NCI-H1092 treated with DMSO at 0.1 percent for 48 hours (cell line): ENCODE measurements at places on chromosomes 13 and 19.
A peak's percentile ranks its signal among the peaks of the same experiment; 100 is the strongest.

DNA sequence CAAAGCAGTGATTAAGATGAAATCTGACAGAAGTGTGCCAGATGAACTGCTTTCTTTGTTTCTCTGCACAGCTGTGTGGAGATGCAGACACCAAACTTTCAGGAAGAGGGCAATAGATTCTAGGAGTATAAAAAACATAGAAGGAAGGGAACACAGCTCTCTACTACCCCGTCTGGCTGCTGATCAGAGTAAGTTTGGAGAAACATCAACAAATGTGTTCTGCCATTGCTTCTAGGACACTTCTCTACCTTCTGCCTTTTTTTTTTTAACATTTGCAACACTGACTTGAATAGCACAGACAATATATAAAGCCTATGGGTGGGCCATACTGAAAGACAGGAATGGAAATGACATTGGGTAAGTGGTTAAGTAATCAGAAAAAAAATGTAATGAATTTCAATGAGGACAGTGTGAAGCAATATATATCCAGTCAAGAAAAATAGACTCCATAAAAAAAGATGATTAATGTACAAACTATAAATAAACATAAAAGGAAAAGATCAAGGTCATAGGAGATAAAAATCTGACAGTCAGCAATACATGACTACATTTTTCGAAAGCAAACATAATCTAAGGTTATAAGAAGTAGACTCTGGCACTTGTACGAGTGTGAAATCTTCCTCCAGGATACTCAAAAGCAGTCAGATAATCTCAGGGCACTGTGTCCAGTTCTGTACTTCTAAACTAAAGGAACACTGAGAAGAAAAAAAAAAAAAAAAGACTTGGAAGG, 21.4 kb downstream of the NUFIP1 start:
- DNase-seq = no peak

GRCh38 chr19:30637926-30638325, 265.7 kb downstream of the ZNF536 start:
- no peak for DNase-seq

DNA sequence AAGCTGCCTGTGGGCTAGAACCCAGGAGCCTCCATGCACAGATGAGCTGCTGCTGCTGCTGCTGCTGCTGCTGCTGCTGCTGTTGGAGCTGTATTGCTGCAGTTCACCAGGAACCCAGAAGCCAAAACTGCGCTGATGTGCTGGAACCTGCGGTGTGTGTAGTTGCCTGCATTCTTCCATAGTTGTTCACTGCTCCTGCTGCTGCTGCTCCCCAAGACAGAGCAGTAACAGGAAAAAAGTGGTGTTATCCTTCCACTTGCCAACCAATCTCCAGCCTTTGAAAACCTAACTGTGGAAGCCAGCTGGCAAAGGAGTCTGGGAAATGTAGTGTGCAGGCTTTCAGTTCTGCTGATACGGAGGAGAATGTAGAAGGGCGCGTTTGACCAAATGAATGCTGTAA, 37.9 kb downstream of the ARHGAP35 start:
- DNase-seq = no peak

DNA sequence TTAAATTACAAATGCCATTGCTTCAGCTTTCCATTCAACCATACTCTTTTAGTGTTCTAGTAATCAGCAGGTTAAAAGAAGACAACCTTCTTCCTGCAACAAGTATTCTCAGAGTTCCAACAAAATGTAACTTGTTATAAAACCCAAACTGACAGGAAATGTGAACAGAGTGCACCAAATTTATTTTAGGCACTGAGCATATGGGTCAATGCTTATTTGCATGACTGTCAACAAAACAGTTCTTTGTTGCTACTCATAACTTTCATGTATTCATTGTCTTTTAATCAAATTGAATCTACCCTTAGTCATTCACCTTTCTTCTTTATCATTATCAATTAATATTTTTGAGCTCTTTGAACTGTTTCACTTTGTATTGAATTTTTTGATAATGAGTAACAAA, 554.1 kb downstream of the DACH1 start:
- no peak for DNase-seq

GRCh38 chr13:112968380-112968909, 569 bp upstream of the MCF2L start:
- DNase-seq = peak; percentile 79

GRCh38 chr19:39158646-39159260, 33.2 kb downstream of the PAK4 start:
- DNase-seq = no peak

- DNase-seq = peak; percentile 66
Measured at GRCh38 chr19:403221-404027, 5.5 kb downstream of the C2CD4C start.

GRCh38 chr19:1861599-1862031, 1.8 kb downstream of the KLF16 start:
- no peak for DNase-seq

GRCh38 chr19:6372594-6373095, at the start of gene ALKBH7:
Gene ALKBH7, plus strand, starts transcription at chr19:6372794. Its CDS starts 27 bp downstream, at chr19:6372821.
- DNase-seq = peak; percentile 100

GRCh38 chr13:82330499-82330898, 1551.8 kb downstream of the SLITRK1 start:
- no peak for DNase-seq

DNA sequence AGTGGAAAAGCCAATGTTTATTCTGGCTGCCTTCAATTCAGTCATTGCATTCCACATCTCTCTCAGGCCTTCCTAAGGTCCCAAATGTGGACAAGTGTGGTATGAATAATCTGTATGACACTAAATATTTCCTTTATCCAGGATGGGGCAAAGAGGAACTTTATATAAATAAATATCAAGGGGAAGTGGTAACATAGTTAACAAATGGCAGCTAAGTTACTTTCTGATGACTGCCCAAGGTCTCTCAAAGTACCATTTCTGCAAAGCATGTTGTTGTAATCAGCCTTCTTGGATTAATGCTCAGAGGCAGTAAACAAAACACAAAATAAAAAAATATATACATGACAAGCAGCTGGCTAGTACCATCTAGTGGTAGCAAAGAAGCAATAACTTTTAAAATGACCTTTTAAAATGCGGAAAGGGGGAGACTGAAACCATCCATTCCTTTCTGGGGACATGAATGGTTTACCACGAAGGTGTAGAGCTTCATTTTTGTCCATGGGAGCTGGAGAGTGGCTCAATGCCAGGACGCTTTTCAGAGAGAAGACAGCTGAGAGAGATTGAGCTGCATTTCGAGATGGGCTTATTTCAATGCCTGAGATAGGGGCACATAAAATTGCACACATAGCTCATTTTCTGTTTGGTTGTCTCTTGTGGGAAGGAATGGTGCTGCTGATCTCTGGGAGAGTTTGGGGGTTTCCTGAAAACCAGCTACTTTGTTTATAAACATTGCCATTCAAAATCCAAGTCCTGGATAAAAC, 259.2 kb downstream of the RFC3 start:
- DNase-seq = peak; percentile 62

GRCh38 chr19:28074773-28075172, 1138.2 kb downstream of the UQCRFS1 start:
- no peak for DNase-seq

GRCh38 chr19:44757057-44757734, 8.7 kb downstream of the BCL3 start:
- DNase-seq = no peak

DNA sequence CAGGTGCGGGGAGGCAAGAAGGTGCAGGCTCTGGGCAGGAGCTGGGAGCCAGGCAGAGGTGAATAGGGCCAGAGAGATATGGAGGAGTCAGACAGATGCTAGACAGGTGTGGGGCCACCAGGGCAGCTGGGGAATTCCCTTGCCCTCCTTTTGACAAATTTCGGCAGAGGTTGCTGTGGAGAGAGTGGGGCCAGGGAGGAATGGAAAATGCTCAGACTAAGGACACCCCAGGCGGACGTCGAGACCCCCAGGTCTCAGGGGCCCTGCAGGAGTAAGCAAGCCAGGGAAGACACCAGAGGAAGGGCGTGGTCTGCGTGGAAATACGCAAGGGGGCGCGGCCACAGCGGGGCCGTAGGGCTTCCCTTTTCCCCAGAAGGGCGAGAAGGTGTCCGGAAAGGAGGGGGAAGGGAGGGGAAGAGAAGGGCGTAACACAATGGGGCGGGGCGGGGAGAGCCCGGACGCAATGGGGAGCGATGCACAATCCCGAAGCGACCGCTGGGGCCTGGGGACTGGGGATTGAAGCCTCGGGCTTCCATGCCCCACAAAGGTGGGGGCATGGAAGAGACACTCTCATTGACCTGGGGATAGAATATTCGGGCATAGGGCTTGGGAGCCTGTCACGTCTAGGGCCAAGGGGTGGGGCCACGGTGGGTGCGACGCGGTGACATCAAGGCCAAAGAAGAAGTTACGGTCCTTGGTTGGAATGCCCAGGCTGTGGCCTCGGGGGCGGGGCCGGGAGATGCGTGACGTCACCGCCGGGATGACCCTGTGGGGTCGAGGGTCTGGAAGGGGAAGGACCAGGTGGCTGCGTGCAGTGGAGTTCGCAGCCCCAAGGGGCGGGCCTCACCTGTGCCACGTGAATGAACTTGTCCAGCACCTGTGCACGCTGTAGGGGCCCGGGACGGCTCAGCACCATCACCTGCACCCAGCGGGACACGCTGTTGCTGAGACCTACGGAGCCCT, 8.2 kb downstream of the RASGRP4 start:
- no peak for DNase-seq

DNA sequence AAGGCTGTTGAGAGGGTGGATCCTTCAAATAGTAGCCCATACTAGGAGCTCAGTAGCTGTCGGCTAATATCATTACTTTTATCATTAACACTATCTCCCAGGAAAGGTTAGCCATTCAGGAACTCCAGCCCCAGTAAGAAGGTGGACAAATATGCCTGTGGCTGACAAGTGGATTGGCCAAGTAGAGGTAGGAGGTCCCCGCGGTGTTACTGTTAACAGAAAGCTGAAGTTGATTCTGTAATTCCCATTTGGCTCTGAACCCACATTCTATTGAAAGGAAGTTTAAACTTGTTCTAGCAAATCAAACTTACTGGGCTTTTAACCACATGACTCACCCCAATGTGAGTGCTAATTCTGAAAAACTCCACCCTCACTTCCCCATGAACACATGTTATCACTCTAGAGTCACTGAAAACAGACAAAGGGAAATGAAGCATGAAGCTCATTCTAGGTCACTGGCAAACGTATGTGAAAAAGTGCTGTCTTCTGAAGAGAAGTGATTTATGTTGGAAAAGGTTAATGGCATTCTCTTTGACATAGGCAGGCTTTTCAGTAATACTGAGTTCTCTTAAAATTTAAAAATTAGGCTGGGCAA, 273.5 kb downstream of the FGF14 start:
- no peak for DNase-seq

DNA sequence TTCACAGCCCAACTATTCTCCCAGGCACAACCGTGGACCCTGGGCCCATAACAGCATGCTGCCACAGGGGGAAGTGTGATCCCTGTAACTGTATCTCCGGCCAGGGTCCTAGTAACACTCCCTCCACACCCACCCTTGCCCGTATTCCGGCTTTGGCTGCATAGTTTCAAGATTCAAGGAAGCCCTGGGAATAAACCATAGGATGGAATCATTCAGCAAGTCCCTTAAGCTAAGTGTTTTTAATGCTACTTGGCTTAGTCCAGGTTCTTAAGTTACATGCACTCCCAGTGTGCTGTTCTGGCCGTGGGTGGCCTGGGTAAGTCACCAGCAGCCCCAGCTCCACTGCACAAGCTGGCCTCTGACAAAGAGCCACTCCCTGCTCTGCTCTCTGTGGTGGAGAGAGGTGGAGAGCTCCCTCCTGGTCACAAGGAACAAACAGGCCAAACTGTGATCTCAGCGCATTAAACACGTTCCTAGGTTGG, 532.4 kb upstream of the SGCG start:
- DNase-seq = no peak

GRCh38 chr19:2556221-2557092, 80.5 kb downstream of the GADD45B start:
- DNase-seq = no peak
